ENCODE measurements at places on chromosomes 5 and 9. TPM values are rescaled to one million over a fixed set of nuclear protein-coding genes. Genes with fewer than 3 reads are reported as not detected.

PDE6A gene
- under 0.01 TPM for total RNA-seq

SHISAL2B gene
- total RNA-seq = not detected

SLC46A2 gene
- total RNA-seq = not detected

PALM2AKAP2 gene
- total RNA-seq = 6.4 TPM

C9orf50 gene
- 0.16 TPM for total RNA-seq

PIP5KL1 gene
- 2.5 TPM for total RNA-seq

FBP2 gene
- total RNA-seq = not detected

PCDHA1 gene
- 0.16 TPM for total RNA-seq
